Urinary bladder (tissue), 4 donors: ENCODE measurements at places on chromosomes 7 and 10. TPM values are rescaled to one million over a fixed set of nuclear protein-coding genes. Genes with fewer than 3 reads are reported as not detected.

DNA sequence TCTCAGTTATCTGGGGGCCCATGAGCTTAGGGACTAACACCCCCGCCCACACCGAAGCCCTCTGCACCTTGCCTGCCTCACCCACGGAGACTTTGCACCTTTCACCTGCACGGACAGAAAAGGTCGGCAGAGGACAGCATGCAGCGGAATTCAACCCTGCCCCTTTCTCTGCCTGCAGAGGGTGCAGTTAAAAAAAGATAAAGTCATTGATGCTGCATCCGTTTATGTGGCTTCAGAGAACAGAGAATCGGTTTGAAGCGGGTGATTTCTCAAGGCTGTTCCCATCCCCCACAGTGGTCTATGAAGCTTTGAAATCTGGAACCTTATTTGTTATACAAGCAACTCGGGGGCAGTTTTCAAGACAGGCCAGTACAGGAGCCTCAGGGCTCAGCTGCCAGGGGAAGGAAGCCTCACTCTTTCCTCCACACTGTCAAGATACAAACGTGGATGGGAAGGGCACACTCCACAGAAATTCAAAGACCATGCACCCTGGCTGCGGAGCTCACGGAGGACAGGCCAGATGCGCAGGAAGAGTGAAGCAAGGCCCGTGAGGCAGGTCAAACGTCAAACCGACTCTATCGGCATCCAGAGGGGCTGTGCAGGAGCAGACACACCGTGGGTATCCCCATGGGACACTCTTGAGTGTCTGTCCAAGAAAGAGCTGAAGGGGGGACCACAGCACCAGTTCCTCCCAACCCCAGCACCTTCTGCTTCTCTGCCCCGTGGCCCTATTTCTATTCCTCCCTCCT, 66.3 kb downstream of the INSIG1 start:
- no peak for DNase-seq

Gene NPSR1
- polyA plus RNA-seq = not detected

DNA sequence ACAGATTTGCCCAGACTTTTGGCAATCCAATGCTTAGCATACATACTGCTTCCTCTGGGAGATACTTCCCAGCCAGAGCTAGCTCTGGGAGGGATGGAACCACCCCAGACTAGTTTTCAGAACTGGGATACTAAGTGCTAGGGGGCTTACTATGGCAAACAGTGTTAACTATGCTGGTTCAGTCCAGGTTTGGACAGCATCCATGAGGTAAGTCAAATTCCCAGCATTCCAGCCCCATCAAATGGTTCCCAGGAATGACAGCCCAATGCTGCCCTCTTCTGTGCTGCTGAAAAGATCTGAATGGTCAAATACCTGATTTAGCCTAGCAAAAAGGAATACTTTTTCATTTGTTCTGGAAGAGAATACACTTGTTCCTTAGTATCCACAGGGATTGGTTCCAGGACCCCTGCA, 141.7 kb upstream of the CCDC6 start:
- no peak for DNase-seq

DNA sequence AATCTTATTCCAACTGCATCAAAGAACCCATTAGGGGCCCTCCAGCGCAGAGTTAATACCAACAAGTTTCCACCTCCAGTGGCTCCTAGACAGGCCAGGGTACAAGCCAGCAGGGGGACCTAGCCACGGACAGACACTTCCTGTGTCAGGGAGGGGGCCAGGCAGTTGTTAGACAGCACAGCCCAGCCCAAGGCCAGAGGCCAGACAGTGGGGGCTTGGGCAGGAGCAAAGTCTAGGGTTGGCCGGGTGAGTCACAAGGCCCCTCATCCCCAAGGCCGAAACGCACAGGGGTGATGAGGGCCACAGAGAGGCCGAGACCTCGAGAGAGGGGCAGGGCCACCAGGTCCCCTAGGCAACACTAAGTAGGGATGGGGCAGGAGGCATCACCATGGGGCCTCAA, 19.3 kb upstream of the OPTN start:
- DNase-seq = no peak

Gene C10orf95
- 0.11 TPM for polyA plus RNA-seq

DNA sequence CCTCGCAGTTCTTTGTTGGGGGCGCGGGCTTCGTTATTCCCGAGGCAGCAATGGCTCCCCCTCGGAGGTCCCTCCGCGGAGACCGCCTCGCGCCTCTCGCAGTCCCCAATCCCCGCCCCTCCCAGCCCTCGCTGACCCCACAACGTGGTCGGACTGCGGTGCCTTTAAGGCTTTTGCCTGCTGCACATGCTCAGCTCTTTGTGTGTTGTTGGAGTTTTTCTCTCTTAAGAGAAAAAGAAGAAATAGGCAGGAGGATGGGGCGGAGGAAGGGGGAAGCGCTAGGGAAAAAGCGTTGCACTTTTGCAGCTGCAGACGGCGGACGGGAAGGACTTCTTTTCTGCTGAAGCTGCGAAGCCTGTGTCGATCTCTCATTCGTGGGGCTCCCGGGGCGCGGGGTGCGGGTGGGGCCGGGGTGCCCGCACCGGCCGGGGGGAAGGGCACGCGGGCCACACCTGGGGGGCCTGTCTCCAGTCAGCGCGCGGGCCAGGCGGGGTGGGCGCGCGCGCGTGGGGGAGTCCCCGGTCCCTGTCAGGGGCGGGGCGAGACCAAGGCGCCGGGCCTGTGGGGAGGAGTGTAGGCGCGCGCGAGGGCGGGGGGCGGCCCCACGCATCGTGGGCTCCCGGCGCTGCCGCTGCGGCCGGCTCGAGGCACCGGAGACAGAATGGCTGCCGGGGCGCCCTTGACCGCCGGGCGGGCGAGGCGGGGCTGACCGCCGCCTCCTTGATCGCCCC, 445 bp upstream of the ATRNL1 start:
- no peak for DNase-seq

DNA sequence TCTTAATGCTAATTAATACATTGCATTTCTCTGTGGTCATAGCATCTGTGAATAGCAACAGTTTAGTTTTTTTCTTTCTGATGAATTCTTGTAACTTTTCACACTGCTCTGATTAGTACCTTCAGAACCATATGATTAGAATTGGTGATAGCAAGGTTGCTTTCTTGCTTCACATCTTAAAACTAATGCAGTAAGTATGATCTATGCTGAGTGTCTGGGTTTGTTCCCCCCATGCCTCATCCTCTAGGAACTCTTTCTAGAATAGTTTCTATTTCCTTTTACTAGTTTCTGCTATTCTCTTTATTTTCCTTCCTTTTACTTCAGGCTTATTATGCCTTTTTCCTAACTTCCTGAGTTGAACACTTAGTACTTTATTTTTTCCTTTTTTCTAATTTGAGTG, 32.4 kb downstream of the TES start:
- DNase-seq = no peak

Gene AMZ1
- polyA plus RNA-seq = 0.22 TPM

- no peak for DNase-seq
Observed at GRCh38 chr10:77602231-77602912, 35.2 kb downstream of the KCNMA1 start.

DNA sequence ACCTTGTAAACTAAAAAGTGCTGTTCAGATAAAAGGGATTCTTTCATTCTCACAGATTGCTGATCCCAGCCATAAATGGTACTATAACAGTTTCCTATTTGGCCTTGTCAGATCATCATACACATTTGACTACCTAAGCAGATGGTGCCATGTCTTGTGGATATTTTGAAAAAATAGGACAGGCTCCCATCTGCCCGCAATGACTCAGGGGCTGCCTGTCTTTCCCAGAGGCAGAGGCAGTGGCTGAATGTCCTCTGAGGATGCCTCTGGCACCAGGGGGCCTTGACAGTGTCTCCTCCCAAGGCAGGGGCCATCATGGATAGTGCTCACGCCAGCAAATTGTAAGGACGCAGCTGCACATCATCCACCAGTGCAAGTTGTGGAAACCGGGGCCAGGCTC, 323.0 kb upstream of the PODXL start:
- no peak for DNase-seq

DNA sequence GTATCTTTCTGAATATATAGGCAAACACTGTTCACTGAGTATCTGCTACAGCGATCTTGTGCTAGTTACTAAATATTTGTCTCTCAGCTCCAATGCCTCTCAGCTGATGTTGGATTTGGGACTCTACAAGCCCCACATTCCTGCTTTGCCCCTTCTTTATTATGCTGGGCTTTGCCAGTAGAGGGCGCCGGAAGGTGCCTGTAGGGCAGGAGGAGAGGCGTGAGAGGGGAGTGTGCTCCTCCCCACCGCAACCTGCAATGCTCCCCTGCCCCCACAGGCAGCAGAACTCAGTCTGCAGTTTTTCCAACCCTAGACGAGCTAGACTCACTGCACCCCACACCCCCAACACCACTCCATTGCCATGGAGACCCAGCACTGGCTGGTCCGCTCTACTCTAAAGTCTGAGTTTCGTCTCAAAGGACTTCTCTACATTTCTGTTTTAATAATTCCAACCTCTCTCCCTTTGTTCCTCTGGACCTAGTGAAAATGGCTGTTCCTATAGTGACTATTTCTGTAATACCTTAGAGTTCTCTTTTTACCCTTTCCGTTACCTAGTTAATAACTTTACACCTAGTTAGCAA, 337.6 kb downstream of the CCSER2 start:
- no peak for DNase-seq

GRCh38 chr10:133237241-133237587, 441 bp upstream of the VENTX start:
- no peak for DNase-seq

Gene SFTPA2
- polyA plus RNA-seq = 0.32 TPM

DNA sequence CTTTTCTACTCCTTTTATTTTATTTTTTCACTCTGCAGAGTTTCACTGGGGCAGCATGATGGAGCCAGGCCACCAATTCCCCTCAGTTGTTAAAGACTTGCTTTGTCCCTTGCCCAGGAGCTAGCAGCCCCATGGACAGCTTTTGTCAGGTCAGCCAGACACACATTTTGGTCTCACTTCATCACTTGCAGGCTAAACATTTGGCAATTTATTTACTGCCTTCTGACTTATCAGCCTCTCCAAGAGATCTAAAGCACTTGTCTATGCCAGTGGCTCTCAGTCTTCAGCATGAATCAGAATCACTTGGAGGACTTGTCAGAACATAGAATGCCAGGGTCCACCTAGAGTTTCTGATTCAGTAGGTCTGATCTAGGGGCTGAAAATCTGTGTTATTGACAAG, 66.4 kb upstream of the GDF10 start:
- no peak for DNase-seq

GRCh38 chr7:150851492-150852370, 586 bp upstream of the AOC1 start:
- no peak for DNase-seq

- DNase-seq = no peak
Observed at GRCh38 chr10:97298223-97298571, 5.8 kb upstream of the ARHGAP19 start.

- DNase-seq = no peak
Observed at GRCh38 chr10:23459308-23459939, 20.5 kb downstream of the OTUD1 start.

DNA sequence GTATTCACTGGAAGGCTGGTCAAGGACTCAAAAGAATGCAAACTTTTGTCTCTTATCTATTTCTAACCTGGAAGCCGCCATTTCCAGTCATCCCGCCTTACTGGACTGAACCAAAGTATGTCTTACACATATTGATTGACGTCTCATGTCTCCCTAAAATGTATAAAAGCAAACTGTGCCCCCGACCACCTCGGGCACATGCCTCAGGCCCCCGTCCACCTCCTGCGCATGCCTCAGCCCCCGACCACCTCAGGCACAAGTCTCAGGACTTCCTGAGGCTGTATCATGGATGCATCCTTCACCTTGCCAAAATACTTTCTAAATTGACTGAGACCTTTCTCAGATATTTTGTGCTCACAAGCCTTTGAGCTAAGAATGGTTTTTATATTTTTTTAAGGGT, 148.6 kb downstream of the PTPRN2 start:
- no peak for DNase-seq

GRCh38 chr7:4681886-4682620, at the start of gene FOXK1:
Gene FOXK1 (plus strand): TSS chr7:4682295. CDS start chr7:4682309, 14 bp downstream.
- DNase-seq = no peak

DNA sequence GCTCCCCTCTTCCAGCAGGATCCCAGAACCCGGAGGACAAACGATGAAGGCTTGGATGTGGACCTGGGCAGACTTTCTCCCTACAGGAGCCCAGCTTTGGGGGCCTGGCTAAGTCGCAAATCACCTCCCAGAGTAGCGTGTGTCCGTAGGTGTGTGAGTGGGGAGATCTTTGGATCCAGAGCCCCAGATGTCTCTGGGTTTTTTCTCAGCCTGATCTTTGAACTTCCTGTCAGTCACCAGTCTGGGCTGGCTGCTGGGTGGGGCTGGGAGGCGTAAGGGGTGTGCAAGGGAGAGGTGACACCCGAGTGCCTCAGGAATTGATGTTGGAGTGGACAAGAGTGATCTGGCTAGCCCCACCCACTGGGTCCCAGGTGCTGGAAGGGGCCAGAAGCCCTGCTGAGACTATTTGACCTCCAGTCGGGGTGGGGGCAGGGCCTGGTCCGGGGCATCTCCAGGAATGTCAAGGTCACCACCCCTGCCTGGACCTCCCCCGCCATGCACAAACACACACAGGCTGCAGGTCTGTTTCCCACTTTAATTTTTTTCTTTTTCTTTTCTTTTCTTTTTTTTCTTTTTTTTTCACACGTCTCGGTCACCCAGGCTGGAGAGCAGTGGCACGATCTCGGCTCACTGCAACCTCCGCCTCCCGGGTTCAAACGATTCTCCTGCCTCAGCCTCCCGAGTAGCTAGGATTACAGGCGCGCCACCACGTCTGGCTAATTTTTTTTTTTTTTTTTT, at the start of gene MOGAT3:
Gene MOGAT3, minus strand, starts transcription at position 175 of the 738 bp plus-strand sequence. CDS start 182 bp downstream, outside the sequence.
- DNase-seq = no peak

Gene ELMO1
- polyA plus RNA-seq = 14.1 TPM

GRCh38 chr7:47232751-47233412, 349.0 kb downstream of the TNS3 start:
- no peak for DNase-seq
